G401 (cell line): ENCODE measurements at places on chromosomes 12 and 14.

DNA sequence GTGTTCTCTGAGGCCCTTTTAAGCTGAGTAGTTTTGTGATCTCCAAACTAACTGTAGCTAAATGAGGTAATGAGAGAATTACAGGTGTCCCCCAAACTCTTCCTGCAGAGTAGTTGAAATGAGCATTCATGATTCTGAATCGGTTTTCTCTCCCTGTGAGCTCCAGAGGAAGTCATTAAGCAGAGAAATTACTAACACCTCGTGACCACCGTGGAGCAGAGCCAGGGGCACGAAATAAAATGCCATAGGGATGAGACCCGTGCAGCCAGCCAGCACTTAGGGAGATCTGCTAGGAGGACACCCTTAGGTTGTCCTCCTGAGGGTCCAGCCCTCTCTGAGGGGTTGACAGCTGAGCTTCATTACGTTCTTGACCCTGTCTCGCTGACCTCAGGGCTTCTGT is 79.5 kb downstream of the SLC25A47 start:
- DNase-seq, result no peak

DNA sequence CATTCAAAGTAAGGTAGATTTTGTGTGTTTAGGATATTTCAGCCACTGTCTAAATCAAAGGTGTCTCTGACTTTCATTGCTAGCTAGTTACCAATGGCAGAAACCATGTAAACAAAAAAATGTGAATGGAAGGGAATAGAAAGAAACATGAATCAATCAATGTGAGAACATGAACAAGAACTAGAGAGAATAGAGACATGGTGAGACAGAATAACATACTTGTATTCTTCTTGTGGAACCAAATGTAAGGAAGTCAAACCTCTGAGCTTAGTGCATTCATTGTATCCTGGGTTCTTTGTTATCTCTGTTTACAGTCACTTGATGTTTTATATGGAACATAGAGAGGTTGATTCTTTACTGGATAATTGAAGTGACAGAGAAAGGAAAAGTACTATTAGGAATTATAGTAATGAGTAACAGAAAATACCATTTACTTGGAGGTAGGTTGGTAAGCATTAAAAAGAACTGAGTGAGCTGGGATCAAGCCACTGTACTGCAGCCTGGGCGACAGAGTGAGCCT is 2.6 kb upstream of the WNK1 start:
- DNase-seq, result no peak

DNA sequence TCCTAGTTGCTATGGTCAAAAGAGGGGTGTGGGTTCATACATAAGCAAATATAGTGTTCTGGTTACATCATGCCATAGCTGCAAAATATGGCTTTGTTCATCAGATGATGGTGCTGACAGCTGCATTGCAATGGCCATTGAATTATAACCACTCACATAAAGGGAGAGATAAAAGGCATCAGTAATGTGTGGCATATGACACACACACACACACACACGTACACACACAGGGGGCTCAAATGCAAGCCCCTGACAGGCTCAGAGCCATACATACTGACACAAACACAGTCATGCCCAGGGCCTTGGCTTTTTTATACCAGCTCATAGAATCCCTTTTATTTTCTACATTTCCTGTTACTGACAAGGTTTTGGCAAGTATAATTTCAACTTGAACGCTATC is 698.9 kb downstream of the BCL11B start:
- no peak for DNase-seq

GRCh38 chr12:52946334-52946733 is 2.6 kb upstream of the KRT18 start:
- no peak for DNase-seq

DNA sequence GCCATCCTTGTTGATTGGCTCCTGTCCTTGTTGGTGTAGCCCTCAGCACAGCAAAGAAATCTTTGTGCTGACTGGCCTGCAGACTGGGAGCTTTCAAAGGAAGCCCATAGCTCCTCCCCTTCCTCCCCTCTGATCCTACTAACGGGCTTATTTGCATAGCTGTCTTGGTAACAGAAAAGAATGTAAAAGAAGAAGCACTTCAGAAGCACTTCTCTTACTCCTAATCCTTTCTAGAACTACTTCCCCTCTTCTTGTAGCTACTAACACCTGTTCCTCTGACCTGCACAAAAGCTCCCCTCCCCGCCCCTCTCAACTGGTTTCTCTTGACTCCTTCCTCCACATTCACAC is 14.3 kb upstream of the RIC8B start:
- no peak for DNase-seq

DNA sequence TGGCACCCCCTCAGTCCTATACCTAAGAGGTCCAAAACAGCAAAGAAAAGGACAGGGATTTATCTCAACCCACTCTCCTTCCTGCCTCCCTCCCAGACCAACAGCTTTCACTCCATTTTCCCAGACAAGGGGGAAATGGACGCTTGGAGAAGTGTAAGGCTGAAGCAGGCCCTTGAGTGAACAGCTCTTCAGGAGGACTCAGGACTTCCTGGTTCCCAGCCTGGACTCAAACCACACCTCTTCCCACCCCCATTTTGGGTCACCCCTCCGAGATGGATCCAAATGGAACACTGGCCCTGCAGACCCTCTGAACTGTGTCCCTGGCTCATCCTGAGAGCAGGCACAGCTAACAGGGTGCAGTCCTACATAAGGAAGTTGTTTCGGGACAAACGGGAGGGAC is 2.7 kb downstream of the KMT2D start:
- DNase-seq, result no peak

DNA sequence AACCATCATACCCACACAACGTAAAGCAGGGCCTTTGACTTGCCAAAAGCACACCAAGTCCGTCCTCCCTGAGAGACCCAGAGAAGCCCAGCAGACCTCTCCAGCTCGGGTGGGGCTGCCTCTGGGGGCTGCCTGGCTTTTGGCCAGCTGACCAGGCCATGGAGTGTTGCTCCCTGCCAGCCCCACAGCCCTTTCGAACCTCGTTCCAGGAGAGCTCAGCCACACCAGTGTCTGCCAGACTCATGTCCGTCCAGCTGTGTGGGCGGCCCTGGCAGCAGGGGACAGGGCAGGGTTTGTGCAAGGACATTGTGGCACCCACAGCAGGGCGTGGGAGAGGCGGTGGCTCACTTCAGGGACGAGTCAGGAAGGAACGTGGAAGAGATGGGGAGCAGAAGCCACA is 22.6 kb upstream of the IRF2BPL start:
- DNase-seq, result no peak

GRCh38 chr14:47676315-47676617 is 861 bp upstream of the MDGA2 start:
- DNase-seq, result no peak

DNA sequence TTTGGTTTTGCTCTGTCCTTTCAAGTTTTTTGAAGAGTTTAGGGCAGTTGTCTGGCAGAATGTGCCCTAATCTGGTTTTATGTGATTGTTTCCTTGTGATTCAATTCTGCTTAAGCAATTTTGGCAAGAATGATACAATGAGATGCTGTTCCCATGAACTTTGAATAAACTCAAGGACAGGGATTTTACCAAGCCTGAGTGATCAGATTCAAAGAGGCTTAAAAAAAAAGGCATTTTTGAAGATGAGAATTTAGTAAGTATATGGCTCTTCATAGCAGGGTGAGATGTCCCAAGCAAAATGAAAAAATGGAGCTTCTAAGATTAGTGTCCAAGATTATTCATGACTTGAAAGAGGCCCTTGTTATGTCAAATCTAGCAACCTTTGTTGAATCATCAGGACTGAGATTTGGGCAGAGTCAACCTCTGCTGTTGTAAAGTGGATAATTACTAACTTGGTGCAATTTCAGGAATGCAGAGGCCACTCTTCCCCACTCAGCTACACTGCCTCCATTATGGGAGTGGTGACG is 180.6 kb upstream of the NUDT4 start:
- DNase-seq, result no peak

GRCh38 chr14:63164108-63164683 is 40.0 kb upstream of the RHOJ start:
- no peak for DNase-seq
